ENCODE measurements at places on chromosomes 5 and 9.

DNA sequence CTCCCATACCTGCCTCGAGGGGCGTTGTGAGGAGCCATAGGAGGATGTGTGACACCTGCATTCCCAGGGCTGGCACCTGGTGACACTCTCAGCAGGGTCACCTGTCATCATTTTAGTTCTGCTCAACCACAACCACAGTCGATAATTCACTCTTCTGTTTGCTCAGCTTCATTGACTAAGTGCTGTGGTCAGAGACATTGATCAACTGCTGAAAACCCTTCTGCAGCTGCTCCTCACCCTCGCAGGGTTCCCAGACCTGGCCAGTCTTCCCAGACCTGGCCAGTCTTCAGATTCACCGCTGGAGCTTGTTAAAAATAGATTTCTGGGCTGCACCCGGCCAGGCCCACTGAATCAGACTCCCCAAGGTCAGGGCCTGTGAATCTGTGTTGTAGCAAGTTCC is 92.8 kb downstream of the MVB12B start:
- no peak for DNase-seq

DNA sequence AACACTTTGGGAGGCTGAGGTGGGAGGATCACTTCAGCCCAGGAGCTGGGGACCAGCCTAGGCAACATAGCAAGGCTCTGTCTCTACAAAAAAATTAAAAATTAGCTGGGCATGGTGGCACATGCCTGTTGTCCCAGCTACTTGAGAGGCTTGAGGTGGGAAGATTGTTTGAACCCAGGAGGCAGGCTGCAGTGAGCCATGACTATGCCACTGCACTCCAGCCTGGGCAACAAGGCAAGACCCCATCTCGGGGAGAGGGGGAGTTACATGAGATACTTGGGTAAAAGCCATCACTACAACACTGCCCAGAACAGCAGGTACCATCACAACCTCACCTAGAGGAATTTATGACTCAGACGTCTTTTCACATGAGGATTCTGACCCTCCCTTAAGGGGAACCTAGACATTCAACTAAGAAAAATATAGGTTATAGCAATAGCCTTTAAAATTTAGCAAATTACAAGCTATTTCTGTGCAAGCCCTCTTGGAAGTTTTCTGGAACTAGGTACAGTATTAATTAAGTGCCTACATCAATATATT is 143.5 kb downstream of the NFIB start:
- no peak for DNase-seq

GRCh38 chr9:136229096-136230065 is 16.2 kb downstream of the QSOX2 start:
- DNase-seq, result no peak

- DNase-seq, result no peak
Measured at GRCh38 chr5:44919560-44919959, 110.8 kb downstream of the MRPS30 start.

DNA sequence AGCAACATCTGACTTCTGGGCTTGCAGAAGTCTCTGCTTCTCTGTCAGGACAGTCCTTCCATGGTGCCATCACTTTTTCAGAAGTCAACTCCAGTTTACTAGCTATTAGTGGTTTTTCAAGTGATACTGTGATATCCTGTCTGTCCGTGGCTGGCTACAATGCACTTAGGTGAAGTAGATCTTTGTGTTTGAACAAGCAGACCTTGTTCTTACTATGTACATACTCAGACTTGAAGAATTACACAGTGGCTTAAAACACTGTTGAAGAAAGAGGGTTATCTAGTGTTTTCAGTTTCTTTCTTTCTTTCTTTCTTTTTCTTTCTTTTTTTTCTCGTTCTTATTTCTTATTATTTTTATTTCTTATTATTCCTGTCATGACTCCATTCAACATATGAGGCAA is 228.7 kb downstream of the NTRK2 start:
- no peak for DNase-seq

DNA sequence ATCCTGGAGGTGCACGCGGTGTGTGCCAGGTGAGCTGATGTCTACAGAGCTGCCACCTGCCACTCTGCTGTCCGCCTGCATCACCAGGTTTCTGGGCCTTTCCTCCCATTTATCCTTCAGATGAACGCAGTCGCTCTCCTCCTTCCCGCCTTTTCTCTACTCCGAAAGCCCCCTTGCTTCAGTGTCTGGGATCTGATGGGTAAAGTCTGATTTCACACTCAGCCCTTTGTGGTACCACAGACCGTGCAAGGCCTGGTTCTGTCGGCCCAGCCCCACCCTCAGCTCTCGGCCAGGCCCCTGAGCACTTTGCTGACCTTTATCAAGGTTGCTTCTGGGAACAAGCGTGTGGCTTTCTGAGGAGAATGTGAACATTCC is 32.5 kb downstream of the GLT6D1 start:
- no peak for DNase-seq

GRCh38 chr5:88536146-88536545 is 267.5 kb upstream of the TMEM161B start:
- no peak for DNase-seq
